Brain microvascular endothelial cell (primary cell): ENCODE measurements at places on chromosomes 13 and 19.

GRCh38 chr19:50657222-50657669 lies 8.0 kb downstream of the C19orf81 start:
- no peak for DNase-seq

DNA sequence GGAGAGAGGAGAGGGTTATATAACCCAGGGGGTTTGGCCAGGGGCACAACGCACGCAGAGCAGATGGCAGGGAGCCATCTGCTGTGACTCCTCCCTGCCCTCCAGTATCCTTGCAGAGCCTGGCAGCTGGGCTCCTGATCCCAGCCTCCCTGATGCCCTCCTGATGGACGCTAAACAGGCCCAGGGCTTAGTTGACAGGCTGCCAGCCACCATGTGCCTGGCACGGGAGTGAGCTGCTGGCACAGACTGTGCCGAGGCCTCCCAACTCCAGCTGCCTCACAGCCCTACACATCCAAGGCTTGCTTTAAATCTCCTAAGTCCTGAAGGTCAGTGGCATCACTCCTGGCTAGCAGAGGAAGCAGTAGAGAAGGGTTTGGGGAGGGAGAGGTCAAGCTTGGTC lies 16.7 kb downstream of the SYDE1 start:
- no peak for DNase-seq

- DNase-seq = peak; percentile 25
Measured at GRCh38 chr13:82739881-82740280, 1142.4 kb downstream of the SLITRK1 start.

- no peak for DNase-seq
Measured at GRCh38 chr13:112877539-112877938, 91.5 kb upstream of the MCF2L start.

DNA sequence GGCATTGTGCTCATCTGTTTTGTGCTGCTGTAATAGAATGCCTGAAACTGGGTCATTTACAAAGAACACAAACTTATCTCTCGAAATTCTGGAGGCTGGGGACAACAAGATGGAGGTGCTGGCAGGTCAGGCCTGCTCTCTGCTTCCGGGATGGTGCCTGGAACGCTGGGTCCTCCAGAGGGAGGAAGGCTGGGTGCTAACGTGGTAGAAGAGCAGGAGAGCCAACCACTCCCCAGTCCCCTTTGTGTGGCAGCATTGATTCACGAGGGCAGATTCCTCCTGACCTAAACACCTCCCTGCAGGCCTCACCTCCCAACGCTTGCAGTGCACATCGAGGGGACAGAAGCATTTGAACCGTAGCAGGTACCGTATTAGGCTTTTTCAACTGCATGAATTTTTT lies 34.1 kb upstream of the TFDP1 start:
- DNase-seq = no peak

- DNase-seq = no peak
Measured at GRCh38 chr13:98460516-98460915, 116.4 kb downstream of the STK24 start.

DNA sequence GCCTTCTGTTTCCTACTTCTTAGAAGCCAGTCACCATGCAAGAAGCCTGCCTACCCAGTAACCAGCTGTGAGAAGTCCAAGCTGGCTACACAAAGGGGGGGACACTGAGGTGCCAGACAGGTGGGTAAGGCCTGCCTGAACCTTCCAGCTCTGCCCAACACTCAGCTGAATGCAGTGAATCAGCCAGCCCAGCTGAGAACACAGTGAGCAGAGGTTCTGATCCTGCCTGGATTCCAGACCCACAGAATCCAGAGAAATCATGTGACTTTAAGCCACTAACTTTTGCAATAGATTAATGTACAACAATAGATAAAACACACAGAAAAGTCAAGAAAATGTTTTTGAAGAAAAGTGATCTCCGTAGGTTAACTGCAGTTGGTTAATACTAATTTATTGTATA lies 151.7 kb downstream of the EFNB2 start:
- no peak for DNase-seq

- no peak for DNase-seq
Measured at GRCh38 chr19:5118026-5118425, 149.1 kb downstream of the KDM4B start.

GRCh38 chr13:24618011-24618955 lies 61.9 kb upstream of the ATP12A start:
- DNase-seq = no peak

DNA sequence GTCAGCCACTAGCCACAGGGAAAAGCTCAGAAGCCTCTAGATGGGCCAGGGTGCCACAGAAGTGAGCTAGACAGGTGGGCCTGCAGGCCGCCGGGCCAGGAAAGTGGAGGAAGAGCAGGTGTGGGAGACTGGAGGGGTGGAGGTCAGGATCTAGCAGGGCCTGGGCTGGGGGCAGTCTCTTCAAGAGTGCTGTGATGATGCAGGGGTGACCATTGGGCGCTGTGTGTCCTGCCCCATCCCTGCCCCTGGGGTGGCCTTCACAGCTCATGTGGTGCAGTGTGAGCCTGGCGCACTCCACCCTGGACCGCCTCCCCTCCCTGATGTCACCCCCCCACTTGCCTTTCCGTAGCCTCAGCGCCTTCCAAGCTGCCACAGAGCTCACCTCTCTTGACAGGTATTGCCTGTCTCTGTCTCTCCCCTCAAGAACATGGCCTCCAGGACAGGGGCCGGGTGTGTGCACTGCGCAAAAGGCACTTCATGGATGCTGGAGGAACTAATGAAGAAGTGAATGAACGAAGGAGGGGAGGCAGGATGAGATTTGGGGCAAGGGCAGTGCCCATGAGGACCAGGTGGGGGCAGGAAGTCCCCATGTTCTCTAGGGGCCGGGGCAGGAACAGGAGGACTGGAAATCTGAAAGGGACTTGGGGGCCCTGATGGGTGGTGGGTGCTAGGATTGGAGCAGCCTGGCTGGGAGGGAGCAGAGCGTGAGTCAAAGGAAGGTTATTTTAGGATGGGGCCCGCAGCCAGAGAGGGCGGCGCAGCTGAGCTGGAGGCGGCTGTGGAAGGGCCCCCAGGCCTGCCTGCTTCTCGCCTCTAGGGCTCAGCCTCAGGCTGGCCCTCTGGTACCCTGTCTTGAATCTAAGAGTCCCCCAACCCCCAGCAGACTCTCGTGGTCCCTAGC lies 6.6 kb downstream of the SSBP4 start:
- DNase-seq = peak; percentile 52

DNA sequence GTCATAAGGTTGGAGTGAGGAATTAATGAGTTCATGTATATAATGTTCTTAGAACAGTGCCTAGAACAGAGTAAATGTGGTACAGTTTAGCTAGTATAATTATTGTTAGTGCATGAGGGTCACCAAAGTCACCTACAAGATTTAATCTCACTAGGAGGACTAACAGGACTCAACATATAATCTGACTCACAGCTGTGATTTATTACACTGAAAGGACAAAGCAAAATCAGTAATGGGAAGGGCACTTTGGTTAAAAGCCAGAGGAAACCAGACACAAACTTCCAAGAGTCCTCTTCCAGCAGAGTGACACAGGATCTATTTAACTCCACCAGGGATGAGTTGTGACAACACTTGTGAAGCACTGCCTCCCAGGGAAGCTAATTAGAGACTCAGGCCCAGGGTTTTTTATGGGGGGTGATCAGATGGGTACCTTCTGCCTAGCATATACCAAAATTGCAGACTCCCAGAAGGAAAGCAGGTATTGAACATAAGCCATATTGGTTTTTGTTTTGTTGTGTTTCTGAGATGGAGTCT lies 341.2 kb upstream of the DACH1 start:
- no peak for DNase-seq

- DNase-seq = no peak
Measured at GRCh38 chr19:50735869-50736268, 12.7 kb downstream of the CLEC11A start.

DNA sequence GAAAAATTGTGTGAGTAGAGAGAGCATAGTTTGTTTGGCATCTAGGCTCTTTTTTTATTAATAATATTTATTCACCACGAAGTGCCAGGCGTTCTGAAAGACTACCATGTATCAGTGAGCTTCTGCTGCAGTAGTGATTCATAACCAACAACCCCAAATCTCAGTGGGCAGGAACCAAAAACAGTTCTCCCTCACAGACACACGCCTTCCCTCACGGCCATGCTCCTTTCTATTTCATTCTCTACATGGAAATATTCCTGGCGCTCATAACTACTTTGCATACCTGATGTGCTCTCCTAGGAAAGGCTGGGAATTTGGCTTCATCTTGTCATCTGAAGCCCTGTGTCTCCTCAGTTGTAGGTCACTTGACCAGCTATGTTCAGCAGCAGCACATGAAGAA lies 26.6 kb upstream of the AMER2 start:
- no peak for DNase-seq

DNA sequence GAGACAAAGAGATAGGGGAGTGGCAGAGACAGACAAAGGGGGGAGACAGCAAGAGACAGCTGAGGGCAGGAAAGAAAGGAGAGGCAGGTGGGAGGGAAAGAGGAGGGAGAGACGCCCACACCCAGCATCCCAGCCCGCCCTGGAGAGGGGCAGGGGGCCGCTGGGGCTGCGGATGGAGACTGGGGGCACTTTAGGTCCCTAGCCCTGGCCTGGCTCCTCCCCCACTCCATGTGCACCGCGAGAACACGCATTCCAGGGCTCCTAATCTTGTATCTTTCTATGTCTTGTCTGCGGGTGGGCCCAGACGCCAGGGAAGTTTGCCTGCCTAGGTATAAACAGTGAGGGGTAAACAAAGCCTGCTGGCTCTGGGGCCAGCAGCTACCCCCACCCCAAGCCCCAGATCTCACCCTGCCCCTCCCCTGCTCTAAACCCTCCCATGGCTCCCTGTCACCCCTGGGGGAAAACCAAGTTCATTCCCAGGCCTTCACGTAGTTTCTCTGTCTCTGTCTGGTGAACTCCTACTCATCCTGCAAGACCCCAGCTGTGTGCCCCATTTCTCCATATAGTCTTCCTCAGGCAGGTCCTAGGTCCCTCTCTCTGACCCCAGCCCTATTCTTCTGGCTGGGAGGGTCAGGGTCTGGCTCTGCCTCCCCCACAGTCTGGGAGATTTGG lies 5.7 kb downstream of the TLE5 start:
- DNase-seq = no peak

- DNase-seq = no peak
Measured at GRCh38 chr13:76472916-76473315, 413.3 kb downstream of the KCTD12 start.

DNA sequence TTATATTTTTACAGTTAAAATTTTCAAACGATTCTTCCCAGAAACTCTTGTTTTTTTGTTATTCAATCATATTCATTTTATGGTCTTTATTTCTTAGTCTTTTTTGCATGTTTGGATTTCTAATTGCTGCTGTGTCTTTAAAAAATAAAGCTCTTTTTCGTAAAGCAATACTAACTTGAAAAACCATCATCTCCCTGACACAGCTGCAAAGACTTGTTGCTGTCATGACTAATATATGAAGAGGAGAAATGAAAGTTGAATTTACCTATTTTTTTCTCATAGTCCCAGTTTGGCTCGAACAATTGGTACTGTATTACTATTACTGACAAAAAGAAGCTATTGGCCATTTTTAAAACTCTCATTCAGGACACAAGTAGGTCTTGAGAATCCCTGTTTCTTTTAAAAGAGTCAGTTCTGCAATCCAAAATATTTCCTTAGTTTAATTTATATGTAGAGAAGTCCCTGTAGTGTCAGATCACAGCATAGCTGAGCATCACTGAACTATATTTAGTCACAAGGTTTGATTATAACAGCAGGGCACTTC lies 12.1 kb upstream of the SPART start:
- DNase-seq = no peak

DNA sequence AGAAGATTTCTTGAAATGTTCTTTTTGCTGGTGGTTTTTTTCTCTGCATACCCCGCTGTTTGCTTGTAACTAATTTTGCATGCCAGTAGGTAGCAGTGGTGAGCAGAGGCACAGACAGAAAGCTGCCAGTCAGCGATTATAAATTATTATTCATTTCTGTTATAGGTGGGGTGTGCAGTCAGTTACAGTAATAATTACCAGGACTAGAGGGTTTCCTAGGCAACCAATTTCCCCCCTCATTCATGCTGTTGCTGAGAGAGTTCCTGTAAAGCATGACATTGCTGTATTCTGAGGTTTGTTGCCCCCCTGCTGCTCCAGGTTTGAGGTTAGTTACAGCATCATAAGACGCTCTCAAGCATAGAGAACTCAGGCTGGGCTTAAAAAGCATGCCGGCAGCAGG lies 104.5 kb downstream of the URI1 start:
- peak; percentile 15 for DNase-seq

DNA sequence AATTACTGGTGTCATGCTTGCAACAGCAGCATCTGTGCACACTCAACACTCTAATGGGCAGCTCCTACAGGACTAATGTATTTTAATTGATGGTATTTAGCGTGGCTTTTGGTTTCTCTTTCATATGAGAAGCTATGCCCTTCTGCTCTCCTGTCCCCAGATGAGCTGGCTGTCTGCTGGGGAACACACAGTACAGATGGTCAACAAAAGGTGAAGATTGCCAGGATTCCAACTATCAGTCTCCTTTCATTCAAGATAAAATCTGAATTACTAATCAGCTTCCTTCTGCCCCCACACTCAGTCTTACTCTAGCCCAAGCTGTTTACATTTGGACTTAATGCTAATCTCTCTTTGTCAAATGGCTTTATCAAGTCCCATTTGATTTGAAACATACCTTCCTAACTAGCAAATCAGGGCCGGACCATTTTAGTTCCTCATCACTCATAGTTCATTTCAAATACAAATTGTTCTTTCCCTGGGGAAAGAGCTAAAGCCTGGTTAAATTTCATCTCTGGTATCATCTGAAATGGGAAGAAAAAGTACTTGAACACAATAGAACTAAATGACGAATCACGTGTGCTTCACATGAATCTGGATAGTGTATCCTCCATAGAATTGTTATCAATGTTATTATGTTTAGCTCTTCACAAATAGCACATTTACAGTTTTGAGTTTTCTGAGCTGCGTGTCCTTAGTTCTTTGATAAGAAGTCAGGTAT lies 988.0 kb downstream of the PCDH17 start:
- DNase-seq = no peak

DNA sequence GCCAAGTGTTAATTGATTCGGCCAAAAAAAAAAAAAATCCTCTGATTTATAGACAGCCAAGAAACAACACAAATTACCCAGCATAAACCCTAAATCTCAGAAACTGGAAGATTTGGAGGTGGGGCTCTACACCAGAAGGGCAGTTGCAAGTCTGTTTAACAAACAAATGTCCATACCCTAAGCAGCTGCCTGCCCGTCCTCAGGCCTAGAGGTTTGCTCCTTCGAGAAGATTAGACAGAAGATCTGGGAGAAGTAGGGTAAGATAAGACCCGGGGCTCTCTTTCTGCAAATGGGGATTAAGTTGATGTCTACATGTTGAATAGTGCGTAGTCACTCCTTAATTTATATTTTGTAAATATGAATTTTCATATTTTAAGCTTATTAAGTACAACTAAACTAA lies 3.4 kb upstream of the N4BP2L1 start:
- DNase-seq = no peak

DNA sequence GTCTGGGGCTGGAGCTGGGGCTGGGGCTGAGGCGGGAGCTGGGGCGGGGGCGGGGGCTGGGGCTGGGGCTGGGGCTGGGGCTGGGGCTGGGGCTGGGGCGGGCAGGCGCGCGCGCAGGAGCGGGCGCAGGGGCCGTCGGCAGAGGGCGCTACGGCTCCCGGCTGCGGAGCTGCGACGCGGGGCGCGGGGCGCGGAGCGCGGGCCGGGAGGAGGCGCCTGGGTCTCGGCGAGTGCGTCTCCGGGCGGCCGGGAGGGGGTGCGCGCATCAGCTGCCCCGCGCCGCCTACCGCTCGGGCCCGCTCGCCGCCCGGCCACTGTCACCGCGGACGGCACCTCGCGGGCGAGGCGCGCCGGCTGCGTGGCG lies 422 bp upstream of the MTUS2 start:
- DNase-seq = no peak
